NCI-H460 (cell line): ENCODE measurements at places on chromosomes 1 and 21. TPM values are rescaled to one million over a fixed set of nuclear protein-coding genes. Genes with fewer than 3 reads are reported as not detected.

DNA sequence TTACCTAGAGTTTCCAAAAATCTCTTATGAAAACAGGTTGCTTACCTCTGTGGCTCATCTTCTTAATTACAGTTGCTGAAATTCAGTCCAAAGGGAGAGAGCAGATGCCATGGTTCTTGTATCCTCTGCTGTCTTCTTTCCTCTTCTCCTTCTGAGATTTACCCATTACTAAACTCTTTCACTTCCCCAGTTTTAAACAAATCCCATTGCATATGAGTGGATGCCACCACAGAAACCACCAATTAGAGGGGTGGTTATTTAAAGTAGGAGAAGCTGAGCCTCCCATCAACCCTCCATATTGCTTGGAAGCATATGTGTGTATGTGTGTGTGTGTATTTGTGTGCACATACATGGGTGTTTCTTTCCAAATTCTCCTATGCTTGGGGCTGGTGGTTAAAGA is 128.5 kb upstream of the KCNK1 start:
- DNase-seq = no peak

DNA sequence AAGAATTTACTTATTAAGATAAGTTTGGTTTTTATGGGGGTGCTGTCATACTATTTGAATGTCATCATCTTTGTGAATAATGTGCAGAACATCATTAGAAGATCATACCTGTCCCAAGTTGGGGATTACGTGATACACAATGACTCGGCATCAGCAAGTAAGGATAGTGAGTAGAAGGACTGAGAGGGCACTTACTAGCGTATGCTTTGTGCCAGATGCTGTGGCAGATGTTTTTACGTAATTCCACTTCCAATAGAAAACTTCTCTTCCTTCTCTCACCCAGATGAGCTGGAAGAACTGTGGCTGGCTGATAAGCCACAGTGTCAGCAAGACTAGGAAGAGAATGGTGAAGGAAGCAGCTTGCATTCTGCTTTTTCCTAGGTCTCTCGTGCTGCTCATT is 28.1 kb upstream of the TGFB2 start:
- no peak for DNase-seq

DNA sequence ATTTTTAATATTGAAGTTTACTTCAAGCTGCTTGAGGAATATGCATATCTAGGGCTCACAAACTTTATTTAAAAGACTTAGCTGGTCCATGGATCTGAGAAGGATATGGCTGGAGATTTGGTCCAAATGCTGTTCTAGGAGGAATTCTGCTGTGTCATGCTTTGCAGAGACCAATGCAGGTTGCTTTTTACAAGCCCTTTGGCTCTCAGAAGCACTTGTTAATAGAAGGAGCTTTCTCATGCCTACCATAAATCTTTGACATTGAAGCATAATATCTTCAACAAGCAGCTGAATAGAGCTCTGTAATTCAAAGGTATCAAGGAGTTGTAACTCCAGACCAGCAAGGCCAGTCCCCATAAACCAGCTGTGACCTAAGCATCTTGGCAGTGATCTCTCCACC is 299.1 kb downstream of the HHAT start:
- DNase-seq = peak; percentile 19

DNA sequence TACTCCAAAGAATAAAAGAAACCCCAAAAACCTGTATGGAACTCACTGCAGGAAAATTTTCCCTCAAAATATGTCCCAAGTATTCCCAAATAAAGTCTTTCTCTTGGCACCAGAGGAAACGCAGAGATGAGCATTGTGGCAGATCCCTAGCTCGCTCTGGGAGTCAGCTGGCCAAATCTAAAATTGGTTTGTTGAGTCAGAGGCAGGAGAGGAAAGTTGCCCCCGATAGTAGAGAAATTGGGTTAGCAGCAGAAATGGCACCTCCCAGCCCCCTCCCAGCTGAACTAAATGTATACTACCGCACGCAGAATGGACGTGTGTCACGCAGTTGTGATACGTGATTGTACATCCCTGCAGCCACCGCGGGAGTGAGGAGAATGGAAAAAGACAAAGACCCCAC is 39.9 kb upstream of the TARBP1 start:
- DNase-seq = no peak

GRCh38 chr1:28243685-28244311 is 7.9 kb downstream of the ATP5IF1 start:
- DNase-seq = no peak

DNA sequence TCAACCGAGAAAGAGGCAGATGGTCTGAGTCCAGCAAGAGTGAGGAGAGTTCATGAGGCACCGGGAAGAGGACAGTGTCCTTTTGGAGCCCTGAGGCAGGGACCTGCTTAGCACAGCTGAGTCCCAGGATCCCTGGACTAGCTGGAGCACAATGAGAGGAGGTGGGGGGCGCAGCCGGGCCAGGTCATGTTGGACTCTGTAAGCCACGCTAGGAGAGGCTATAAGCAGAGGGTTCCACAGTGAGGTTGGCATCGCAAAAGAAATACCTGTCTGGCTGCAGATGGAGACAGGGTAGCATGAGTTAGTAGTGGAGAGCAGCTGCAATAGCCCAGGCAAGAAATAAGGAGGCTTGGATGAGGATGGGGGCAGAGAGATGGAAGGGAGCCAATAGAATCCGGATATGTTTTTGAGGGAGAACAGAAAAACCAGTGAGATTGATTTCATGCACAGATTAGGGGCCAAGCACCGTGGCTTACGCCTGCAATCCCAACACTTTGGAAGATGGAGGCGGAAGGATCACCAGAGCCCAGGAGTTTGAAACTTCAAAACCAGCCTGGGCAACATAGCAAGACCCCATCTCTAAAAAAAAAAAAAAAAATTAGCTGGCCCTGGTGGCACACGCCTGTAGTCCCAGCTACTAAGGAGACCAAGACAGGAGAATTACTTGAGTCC is 98.2 kb downstream of the DHRS3 start:
- no peak for DNase-seq

The CLDN17 gene
- not detected in 2 replicates for total RNA-seq
